ENCODE measurements at places on chromosomes 1 and 21.

DNA sequence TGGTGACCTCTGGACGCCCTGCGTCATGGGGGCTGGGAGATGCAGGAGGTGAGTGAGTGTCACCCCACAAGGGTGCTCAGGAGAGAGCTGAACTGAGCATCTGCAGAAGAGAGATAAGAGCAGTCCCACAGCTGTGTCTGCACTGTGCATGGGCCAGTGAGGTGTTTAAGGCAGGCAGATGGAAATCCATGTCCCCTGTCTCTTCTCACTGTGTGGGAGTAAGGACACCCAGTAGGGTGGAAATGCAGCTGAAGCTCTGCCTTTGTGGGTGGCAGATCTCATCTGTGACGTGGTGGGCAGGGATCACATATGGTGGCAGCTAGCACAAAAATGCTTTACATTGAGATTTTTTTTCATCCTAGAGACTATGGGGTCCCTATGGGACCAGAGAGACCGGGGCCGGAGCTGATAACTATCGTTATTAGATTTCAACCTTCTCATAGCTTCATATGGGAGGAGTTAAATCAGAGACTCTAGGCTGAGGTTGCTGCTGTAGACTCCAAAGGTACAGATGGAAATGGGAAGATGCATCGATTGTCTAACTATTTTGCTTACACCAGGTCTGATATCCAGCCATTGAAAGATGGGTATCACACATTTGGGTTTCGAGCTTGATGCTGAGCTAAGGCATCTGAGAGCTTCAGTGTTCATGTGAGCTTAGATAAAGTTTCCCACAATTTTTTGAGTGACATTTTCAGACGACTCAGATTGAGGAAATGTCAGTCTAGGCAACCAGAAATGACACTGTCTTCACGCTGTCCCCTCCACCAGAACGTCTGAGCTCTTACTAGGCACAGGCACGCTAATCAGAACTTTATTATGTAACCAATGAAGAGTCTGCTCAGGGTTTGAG lies 65.3 kb upstream of the PSEN2 start:
- H3K4me1 ChIP-seq = no peaks in the 10 kb centered on the region
- DNase-seq = no peak
- no peaks in the 10 kb centered on the region for H3K36me3 ChIP-seq
- H3K4me3 ChIP-seq = no peak overlapping the region
- H3K27ac ChIP-seq = no peak overlapping the region
- no peaks in the 10 kb centered on the region for H3K27me3 ChIP-seq

- H3K36me3 ChIP-seq = no peaks in the 10 kb centered on the region
- peaks cover 13% of the 10 kb centered on the region for H3K27me3 ChIP-seq
- no peak overlapping the region for H3K4me3 ChIP-seq
- DNase-seq = no peak
- H3K27ac ChIP-seq = no peak overlapping the region
Measured at GRCh38 chr21:44552136-44552535, 831 bp upstream of the KRTAP10-2 start.

DNA sequence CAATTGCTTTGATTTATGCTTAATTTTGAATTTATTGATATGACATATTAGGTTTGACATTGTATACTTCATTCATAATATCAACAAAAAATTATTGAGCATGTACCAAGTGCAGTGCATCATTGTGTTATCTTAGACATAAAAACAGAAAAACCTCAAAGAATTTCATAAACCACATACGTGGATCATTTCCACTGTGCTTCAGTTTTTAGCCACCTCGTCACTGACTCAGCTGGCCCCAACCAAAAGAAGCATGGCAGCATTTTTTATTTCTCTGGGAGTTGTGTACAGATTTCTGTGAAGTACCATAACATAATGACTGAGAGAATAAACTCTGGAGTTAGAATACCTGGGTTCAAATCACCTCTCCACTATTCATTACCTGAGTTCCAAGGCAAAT lies 95.6 kb upstream of the C1orf87 start:
- no peak overlapping the region for H3K27ac ChIP-seq
- no peaks in the 10 kb centered on the region for H3K36me3 ChIP-seq
- H3K4me1 ChIP-seq = peaks cover 19% of the 10 kb centered on the region
- no peak overlapping the region for H3K4me3 ChIP-seq

- peaks cover 26% of the 10 kb centered on the region for H3K4me1 ChIP-seq
- H3K36me3 ChIP-seq = no peaks in the 10 kb centered on the region
- no peak overlapping the region for H3K27ac ChIP-seq
- H3K4me3 ChIP-seq = no peak overlapping the region
Measured at GRCh38 chr21:44450999-44451398, 4.3 kb upstream of the LRRC3 start.
